GM23338 (cell line): ENCODE measurements at places on chromosomes 5 and 9.
A peak's percentile ranks its signal among the peaks of the same experiment; 100 is the strongest.

DNA sequence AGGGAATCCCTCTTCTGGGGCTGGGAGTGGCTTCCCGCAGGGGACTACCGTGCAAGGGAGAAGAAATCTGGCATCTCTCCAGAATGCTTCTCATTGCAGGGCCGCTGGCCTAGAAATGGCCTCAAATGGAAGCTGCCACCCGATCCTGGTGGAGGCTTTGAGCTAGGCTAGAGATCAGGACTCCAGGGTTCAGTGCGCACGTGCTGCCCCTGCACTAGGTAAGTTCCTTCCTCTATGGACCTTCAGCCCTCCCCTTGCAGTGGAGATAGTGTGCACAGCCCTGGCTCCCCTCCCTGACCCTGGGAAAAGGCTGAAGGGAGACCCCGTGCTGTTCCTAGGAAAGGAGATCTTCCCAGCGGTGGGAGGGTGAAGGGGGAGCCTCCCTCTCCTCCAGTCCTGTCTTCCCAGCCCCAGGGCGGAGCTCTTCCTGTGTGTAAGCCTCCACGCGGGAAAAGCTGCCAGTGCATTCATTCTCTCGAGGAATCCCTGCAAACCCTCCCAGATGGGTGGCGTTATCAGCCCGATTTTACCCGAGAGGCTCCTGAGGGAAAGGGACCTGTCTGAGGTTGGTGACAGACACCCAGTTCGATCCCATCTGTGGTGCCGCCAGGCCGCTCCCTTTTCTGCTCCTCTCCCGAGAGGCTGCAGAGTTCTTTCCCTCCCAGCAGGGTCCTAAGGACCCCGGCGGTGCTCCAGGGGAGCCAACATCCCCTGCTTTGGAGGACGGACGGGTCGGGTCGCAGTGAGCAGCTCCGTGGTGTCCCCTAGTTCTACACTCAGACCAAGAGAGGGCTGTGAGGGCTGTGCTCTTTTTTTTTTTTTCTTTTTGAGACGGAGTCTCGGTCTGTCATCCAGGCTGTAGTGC, 1.4 kb upstream of the CERCAM start:
- no peak for DNase-seq

- no peak for DNase-seq
Observed at GRCh38 chr5:108867656-108868055, 120.0 kb downstream of the FER start.

DNA sequence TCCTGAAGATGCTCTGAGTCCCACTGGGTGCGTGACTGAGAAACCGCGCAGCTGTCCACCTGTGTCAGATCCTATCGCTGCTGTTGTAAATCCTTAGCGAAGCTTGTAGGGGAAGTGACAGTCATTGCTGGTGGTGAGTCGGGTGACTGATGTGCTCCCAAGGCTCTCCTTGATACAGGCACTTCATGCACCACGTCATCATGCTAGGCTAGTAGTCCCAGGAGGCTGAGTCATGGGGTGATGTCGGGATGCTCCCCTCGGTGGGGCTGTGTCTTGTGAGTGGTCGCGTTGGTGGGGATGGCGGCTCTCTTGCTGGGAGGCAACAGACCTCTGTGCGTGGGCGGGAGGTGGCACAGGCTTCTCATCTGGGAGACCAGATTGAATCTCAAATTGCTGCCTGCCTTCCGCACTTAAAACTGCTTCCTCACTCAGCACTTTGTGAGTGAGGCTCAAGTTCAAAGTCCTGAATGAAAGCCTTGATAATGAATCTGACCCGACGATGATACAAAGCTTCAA, 84.7 kb downstream of the CSNK1A1 start:
- no peak for DNase-seq

DNA sequence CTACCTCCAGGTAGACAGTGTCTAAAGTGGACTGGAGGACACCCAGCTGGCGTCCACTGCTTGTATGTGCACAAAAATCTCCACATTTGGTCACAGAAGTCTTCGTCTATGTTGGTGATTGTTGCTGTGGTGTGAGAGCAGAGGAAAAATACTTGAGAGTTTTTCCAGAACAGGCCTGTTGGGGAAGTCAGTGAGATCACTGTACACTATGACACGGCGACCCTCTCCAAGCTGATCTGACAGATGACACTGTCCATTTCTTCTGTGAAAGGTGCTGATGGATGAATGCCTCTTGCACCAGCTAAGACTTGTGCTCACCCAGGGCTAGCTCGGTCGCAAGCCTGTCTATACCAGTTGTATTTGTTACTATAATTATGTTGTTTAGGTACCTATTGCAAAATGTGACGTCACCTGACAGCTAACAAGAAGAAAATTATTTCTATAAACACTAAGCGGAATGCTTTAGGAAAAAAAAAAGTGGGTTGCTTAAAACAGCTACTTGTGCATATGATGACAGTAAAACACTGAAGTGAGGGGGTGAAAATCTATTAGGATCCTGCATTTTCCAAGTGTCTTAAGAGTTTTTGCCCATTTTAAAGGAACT, 142.3 kb downstream of the ROR2 start:
- no peak for DNase-seq

DNA sequence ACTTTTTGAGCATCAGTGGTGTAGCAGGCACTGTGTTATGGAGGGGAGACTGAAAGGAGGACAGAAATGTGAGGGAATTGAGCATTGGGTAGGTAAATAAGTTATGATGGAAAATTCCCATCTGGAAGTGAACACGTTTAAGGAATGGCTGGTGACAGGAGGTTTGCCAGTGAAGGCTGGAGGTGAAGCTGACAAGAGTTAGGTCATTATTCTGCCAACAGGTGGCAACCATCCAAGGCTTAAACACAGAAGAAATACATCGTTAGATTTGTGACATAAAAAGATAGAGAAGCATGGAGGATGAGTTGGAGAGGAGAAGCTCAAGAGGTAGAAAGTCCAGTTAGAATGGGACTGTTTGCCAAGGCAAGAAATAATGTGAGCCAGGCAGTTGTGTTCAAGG, 455.3 kb upstream of the SGCD start:
- DNase-seq = peak; percentile 14

- no peak for DNase-seq
Observed at GRCh38 chr9:89744255-89744648, 139.4 kb downstream of the GADD45G start.

DNA sequence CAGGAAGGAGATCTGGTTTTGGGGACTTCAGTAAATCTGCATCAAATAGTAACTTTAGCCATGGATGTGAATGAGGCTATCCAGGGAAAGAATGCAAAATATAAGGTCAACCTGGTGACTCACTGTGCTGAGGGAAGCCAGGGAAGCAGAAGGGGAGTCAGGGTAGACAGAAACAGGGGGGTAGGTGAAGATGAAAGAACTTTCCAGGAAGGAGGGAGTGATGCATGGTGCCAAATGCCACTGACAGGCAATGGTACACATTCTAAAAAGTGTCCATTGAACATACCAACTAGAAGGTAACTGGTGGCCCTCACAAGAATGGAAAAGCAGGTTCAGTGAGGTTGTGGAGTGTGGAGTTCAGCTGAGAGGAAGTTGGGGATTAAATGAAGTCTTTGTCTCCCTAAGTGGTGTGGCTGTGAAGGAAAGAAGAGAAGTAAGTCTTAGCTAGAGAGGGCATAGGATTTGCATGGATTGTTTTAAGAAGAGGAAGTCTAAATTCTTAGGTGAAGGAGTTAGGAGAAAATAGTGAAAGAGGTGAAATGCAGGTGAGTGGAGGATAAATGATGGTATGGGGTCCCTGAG, 35.5 kb downstream of the PALM2AKAP2 start:
- no peak for DNase-seq

GRCh38 chr9:35257986-35258659, 96.3 kb downstream of the UNC13B start:
- no peak for DNase-seq

GRCh38 chr9:134210908-134211810, 46.8 kb upstream of the RNU6ATAC start:
- no peak for DNase-seq

GRCh38 chr5:116229131-116229689, 144.4 kb downstream of the COMMD10 start:
- DNase-seq = no peak

GRCh38 chr5:57478826-57479225, 3.8 kb downstream of the ACTBL2 start:
- DNase-seq = no peak

DNA sequence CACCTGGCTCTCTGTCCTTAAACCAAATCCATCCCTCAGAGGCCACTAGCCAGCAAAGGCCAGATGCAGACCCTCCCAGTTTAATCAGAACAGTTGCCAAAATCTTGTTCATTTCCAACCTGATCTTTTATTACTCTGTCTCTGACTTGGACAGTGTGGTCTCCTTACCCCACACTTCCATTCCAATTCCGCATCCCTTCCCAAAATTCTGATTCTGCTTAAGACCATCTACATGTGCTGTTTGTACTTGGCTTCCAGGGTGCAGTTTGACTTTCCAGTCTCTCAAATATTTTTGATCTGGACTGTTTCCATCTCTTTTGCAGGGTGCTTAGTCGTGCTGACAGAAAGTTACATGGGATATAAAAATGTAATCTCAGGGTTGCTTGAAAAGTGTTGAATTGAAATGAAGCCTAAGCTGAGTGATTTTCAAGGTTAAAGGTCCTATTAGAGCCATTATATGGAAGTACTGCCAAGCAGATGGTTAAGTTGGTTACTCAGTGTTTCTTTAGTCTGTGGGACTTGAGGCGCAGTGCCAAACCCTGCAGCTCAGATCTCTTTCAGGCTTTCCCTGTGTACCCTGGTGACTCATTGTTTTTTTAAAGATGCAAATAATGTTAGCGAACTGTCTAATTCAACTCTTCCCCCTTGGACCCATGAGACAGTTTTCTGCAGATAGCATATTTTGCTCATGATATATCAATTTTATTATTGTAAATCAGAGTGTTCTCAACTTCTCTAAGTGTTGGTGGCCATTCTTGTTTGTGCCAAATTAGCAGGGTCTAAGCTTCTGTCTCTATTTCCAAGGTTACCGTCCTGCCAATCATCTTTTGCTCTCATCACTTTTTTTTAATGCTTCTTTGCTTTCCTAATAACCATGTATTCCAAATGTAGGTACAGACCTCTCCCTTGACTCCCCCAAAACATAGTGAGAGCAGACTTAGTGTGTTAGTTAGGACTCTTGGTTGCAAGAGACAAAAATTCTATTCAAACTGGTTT, 18.2 kb upstream of the DCP2 start:
- DNase-seq = no peak

DNA sequence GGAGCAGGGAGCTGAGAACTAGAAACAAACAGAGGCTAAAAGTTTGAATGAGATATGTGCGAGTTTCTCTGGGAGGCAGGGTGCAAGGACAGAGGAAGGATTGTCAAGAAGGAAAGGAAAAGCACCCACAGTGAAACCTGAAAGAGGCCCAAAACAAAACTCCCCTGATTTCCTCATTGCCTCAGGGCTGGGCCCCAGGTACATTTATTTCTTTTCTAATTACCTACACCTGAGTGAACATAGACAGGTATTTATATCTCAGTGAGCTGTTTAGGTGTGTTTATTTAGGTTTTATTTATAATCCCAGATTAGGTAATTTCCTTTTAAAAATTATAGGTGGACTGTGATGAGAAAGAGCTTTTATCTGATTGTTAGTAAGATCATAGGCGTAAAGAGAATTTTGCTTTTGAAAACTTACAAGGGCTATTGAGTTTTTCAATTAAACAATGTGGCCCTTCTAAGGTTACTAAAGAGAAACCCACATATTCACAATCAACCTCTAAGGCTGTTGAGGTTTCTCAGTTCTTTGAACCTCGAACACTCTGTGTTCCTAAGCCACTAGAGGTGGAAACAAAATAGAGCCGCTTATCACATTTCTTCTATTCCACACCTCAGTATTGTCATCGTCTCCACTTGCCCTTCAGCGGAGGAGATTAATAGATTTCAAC, 344.8 kb downstream of the ZNF608 start:
- DNase-seq = no peak

GRCh38 chr9:110895147-110895905, 142.9 kb downstream of the LPAR1 start:
- DNase-seq = no peak

GRCh38 chr5:40683305-40683704, 3.6 kb downstream of the PTGER4 start:
- DNase-seq = no peak

- DNase-seq = no peak
Observed at GRCh38 chr5:59079622-59080620, 497.0 kb downstream of the RAB3C start.

- DNase-seq = peak; percentile 28
Observed at GRCh38 chr5:179836225-179837019, 15.7 kb downstream of the SQSTM1 start.

DNA sequence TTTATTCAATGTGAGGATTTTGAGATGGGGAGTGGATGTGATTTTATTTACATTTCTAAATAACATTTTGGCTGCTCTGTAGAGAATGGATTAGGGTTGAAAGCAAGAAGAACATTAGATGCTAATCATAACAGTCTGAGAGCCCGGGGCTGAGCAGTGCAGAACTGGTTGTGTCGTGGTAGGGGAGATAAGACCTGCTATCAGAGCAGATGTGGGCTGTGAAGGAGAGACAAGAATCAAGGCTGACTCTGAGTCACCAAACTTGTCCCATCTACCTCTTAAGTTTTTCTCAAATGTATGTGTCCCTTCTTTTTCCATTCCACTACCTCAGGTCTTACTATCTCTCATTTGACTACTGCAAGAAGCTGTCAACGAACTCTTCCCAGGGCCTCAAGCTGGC, 35.4 kb upstream of the SLC28A3 start:
- DNase-seq = no peak

- no peak for DNase-seq
Observed at GRCh38 chr5:94807985-94808384, 189.5 kb downstream of the SLF1 start.
